ENCODE measurements at places on chromosomes 5 and 9.

- no peaks in the 10 kb centered on the region for H3K36me3 ChIP-seq
- no peak overlapping the region for H3K27ac ChIP-seq
- H3K4me3 ChIP-seq = no peak overlapping the region
- no peaks in the 10 kb centered on the region for H3K27me3 ChIP-seq
- DNase-seq = no peak
- H3K4me1 ChIP-seq = no peaks in the 10 kb centered on the region
These were observed 225.7 kb downstream of the CDH9 start for GRCh38 chr5:26812714-26813113.

DNA sequence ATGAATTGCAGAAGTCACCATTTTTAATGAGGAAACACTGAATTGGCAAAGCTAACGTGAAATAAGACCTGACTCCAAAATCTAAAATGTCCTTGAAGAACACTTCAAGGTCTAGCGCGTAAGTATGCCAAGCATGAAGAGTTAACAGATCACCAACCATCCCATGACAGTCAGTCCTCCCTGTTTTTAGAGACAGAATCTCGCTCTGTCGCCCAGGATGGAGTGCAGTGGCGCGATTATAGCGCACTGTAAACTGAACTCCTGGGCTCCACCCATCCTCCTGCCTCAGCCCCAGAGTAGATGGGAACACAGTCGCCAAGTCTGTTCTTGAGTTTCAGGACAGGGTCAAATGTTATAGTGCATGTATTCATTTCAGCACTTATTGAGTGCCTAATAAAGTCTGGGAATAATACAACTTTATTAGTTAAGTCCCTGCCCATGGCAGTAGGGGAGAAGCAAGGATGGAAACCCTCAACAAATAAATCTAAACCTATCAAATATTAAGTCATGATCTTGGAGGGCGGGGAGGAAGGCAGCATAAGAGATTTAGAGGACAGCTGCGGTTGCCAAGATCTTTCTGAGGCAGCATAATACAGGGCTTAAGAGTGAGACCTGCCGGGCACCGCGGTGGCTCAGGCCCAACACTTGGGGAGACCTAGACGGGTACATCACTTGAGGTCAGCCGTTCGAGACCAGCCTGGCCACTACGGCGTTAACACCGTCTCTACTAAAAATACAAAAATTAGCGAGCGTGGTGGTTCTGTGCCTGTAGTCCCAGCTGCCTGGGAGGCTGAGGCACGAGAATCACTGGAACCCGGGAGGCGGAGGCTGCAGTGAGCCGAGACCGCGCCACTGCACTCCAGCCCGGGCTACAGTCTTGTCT is 1.1 kb downstream of the ATPSCKMT start:
- H3K27me3 ChIP-seq = no peaks in the 10 kb centered on the region
- H3K4me3 ChIP-seq = peak overlapping the region; percentile 86
- peak overlapping the region; percentile 96 for H3K27ac ChIP-seq
- peaks cover 11% of the 10 kb centered on the region for H3K4me1 ChIP-seq
- DNase-seq = no peak

DNA sequence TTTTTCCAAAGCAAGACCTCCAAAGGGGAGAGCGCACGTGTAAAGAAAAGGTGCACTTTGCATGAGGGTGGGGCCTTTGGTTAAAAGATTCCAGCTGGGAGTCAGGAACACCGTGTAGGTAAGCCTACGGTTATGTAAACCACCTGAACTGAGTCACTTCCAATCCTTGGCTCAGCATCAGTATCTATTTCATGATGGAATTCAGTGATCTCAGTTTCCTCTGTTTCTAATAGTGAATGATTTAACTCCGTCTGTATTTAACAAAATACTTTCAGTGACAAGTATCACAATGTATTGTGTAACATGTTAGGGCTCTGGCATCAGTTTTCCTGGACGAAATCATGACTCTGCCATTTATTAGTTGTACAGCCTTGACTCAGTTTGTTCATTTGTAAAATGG is 1.3 kb upstream of the SVEP1 start:
- no peak for DNase-seq
- no peaks in the 10 kb centered on the region for H3K36me3 ChIP-seq
- H3K4me1 ChIP-seq = no peaks in the 10 kb centered on the region
- no peak overlapping the region for H3K4me3 ChIP-seq

- H3K27me3 ChIP-seq = no peaks in the 10 kb centered on the region
- no peak overlapping the region for H3K27ac ChIP-seq
- DNase-seq = no peak
- H3K36me3 ChIP-seq = no peaks in the 10 kb centered on the region
- no peak overlapping the region for H3K4me3 ChIP-seq
- no peaks in the 10 kb centered on the region for H3K4me1 ChIP-seq
These were observed 114.3 kb upstream of the TSLP start for GRCh38 chr5:110956913-110957813.

DNA sequence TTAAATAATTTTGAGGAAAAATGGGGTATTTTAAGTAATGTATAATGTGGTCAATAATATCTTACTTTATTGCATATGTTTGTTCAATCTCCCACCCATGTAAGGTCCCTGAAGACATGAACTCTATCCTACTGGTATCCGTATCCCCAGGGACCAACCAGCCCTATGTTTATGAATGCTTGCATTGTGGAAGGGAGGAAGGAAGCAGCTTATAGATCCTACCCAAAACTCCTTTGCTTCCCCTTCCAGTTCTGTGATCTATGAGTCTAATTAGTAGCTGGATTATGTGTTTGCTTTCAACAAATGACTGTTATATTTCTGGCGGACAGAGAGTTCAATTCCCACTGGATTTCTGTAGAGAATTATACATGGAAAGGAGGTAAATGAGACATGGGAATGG is 45.6 kb downstream of the CNTRL start:
- no peak overlapping the region for H3K4me3 ChIP-seq
- no peak for DNase-seq
- no peaks in the 10 kb centered on the region for H3K27me3 ChIP-seq
